ENCODE measurements at places on chromosomes 12 and 14.

DNA sequence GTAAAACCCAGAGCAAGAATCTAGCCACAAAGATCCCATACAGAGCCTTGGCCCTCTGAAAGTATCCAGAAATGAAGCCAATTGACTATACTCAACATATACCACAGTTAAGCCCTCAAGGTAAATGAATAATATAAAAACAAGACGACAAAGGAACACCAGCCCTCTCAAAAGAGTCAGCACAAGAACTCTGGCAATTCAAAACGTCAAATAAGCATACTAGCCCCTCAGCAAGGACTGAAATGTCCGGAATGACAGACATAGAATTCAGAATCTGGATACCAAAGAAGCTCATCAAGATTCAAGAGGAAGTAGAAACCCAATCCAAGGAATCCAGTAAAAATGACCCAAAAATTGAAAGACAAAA, 49.9 kb downstream of the GTF2A1 start:
- no peak for DNase-seq

DNA sequence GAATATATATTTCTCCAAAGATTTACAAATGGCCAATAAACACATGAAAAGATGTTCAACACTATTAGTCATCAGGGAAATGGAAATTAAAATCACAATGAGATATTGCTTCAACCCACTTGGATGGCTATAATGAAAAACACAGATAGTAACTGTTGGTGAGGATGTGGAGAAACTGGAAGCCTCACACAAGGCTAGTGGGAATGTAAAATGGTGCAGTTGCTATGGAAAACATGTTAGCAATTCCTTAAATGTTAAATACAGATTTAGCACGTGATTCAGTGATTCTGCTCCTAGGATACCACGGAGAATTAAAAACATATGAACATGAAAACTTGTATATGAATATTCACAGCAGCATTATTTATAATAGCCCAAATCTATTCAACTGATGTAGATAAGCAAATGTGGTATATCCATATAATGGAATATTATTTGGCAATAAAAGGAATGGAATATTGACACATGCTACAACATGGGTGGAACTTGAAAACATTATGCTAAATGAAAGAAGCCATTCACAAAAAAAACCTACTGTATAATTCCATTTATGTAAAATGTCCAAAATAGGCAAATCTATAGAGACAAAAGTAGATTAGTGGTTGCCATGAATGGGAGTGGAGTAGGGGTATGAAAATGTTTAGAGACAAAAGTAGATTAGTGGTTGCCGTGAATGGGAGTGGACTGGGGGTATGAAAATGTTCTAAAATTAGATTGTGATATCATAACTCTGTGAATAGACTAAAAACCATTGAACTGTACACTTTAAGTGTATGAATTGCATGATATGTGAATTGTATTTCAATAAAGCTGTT, 227.1 kb upstream of the DDHD1 start:
- no peak for DNase-seq

DNA sequence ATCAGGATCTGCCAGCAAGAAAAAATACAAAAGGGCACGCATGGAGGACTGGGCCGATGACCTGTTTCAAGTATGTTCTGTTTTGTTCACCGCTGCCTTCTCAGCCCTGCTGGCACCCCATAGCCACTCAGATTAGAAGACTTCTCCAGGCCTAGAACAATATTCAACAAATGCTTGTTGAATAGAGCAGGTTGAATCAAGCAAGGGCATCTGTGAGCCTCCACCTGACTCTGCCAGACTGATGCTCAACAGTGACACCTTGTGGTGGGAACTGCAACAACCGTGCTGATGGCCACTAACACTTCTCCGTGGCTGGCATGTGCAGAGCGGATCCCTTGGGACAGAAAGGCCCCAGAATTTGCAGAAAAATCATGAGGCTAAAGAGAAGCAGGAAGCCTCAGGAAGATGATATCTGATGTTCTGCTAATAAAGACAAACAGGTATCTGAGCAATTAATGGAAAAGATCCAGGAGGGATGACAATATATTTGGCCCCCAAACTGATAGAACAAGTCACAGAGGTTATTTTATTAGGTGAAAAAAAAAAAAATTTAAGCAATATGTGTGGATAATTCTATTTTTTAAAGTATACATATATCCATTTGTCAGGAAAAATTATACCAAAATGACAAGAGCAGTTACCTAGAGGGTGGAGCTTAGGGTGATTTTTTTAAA, 114.3 kb downstream of the KSR2 start:
- peak; percentile 8 for DNase-seq

GRCh38 chr12:14885718-14886221, at the start of gene MGP:
TSS of gene MGP (minus strand) at chr12:14885854. CDS start at chr12:14885791, 63 bp downstream.
- DNase-seq: no peak

DNA sequence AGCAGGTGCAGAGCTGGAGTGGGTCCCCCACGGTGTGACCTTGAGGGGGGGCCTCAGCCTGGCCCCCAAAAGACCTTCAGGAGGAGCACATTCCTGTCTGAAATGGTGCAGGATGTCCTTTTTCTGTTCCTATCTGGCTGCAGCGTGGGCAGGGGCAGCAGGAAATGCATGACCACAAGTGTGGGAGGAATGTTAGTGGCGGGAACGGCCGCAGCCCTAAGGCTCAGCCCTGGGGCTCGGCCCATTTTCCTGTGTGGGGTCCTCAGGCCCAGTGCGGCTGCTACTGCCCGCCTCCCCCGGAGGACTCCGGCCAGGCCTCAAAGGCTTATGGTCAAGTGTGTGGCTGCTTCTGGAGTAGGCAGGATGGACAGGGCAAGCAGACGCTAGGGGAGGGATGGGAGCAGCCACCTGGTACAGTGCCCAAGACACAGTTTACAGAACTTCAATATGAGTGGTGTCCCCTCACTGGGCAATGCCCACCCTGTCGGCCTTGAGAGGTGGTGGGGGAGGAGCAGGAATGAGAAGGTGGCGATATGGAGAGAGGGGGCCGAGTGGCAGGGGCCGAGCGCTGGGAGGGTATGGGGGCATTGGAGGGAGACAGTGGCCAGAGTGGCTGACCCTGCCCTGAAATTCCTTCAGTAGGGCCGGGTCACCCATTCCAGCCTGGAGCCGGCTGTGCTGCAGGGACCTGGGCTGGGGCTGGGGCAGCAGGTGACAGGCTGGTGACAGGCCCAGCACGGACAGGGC, 137.4 kb downstream of the CALM1 start:
- DNase-seq: no peak

GRCh38 chr14:102768223-102769048, 8.8 kb upstream of the TRAF3 start:
- DNase-seq: no peak

GRCh38 chr12:130956456-130957303, 3.0 kb downstream of the ADGRD1 start:
- DNase-seq: no peak

- no peak for DNase-seq
These were observed 35.0 kb downstream of the FLRT2 start for GRCh38 chr14:85564841-85565527.

DNA sequence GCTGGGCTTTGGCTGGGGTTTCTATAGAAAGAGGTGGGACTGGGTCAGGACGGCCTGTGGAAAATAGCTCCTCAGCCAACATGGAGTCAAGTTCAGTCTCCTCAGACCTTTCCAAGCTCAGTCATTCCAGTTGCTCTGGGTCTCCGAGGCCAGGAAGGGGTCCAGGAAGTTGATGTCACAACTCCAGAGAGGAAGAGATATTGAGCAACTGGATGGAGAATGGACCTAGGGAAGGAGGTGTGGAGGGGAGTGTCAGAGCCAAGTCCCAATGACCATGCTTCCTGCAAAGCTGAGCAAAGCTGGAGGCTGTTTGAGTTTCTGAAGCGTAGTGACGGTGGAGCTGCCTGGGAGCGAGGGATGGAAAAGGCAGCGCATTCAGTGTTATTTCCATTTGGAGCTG, 86.1 kb downstream of the SLC24A4 start:
- DNase-seq: no peak

- DNase-seq: no peak
These were observed 257.8 kb downstream of the DPF3 start for GRCh38 chr14:72636094-72636493.

GRCh38 chr12:111209811-111210210, 159.1 kb downstream of the PHETA1 start:
- DNase-seq: no peak

GRCh38 chr14:58571769-58572472, 65.8 kb upstream of the DACT1 start:
- peak; percentile 28 for DNase-seq

- DNase-seq: no peak
These were observed 24.0 kb downstream of the IFNG start for GRCh38 chr12:68135520-68135919.

All from stimulated activated CD8-positive, alpha-beta memory T cell treated with anti-CD3 and anti-CD28 coated beads, Interleukin-2, amount 100 ng/mL, for 48 hours (primary cell).